ENCODE measurements at places on chromosomes 5 and 9. TPM values are rescaled to one million over a fixed set of nuclear protein-coding genes. Genes with fewer than 3 reads are reported as not detected.

Gene MCC
- 4.6 TPM for polyA plus RNA-seq

Gene SGCD
- 2.5 TPM for polyA plus RNA-seq

Gene PCDHGC4
- polyA plus RNA-seq, result 4.3 TPM

Gene LTC4S
- polyA plus RNA-seq, result 5.9 TPM

Gene GOLM1
- 76.8 TPM for polyA plus RNA-seq

Gene GRIA1
- polyA plus RNA-seq, result 59.6 TPM

Gene LCN15
- not detected for polyA plus RNA-seq

Gene DPM2
- 30.5 TPM for polyA plus RNA-seq

Gene BRINP1
- 20.3 TPM for polyA plus RNA-seq

Gene PCDHGB6
- polyA plus RNA-seq, result 29.2 TPM

Gene TAF11L5
- polyA plus RNA-seq, result not detected
